ENCODE measurements at places on chromosomes 5 and 9.

DNA sequence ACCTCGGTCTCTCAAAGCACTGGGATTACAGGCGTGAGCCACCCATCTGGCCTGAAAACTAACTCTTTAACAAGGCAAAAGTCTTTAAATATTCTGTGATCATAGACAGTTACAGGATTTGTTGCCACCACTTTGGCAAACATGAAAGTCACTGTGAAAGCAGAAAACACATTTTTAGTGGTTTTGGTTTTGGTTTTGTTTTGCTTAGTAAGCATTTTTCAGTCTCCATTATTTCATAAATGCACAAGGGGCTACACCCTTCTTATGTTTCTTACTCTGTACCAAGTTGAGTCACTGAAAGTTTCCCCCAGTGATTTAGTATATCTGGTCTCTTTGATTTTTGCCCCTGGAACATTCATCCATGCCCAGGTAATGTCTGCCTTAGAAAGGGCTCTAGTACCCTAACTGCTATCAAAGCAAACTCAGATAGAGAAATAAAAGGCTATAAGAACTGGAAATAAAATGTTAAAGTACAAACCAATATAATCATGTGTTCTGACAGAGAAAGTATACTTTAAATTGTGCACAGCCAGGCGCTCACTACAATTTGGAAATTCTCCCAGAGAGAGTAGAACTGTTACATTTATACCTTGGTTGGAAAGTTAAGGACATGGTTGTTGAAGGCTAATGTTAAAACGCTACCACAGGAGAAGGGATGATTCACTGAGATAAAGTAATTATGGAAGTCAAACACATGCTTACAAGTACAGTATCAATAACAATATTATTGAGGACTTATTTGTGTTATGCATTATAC is 1022.5 kb upstream of the DMAC1 start:
- DNase-seq, result no peak

DNA sequence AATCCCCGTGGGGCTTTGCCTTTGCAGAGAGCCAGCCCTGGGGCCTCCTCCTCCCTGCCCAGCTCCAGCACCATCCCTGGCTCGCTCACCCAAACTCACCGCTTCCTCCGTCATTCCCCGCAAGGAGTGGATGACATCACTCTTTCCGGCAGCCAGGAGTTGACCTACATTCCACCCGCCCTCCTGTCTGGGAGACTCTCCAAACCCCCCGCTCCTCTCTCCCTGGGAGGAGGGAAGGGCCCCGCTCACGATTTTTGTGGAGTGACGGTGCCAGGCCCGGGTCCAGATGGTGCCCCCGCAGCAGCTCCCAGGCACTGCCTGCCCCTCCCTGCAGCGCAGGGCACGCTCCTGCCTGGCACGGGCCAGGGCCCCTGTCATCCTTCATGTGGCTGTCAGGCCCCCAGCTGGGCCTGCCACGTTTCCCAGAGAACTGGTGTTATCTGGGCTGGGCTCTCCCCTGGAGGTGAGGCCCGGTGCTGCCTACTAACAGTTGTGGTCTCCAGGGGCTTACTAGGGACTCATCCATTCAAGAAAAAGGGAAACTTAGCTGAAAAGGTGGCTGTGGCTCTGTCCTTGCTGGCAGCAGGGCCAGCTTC is 52.3 kb downstream of the NTNG2 start:
- DNase-seq, result no peak

- no peak for DNase-seq
These were observed 246.9 kb upstream of the GAS1 start for GRCh38 chr9:87193925-87194868.

GRCh38 chr9:78613006-78613405 is 316.1 kb downstream of the PSAT1 start:
- DNase-seq, result no peak

GRCh38 chr5:168153876-168154270 is 137.6 kb upstream of the WWC1 start:
- no peak for DNase-seq

DNA sequence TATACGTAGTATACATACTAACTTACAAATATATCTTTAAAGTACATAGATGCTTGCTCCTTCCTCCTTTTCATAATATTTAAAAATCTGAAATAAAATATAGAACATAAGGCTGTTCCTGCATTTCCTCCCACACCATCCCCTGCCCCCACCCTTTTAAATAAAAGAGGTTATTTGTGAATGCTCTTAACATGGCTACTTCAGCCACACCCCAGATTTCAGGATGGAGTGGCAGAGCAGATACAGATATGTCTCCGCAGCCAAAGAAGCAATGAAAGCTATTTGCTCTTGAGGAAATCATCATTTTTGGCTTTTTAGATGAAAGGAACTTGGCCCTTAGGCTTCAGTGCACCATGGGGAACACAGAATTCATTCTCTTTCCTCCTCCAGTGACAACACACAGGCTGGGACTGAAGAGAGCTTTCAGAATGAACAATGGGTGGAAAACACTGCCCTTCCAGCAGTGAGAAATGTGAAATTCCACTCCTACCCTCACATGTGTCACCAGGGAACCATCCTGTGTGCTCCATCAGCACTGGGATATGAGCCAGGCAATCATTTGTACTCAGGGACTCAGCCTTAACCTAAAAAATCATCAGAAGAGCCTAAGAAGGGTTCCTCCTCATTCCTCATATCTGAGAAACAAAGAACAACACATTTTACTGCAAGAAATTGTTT is 134.3 kb downstream of the PPP2R2B start:
- DNase-seq, result no peak

GRCh38 chr9:4068449-4068848 is 231.4 kb downstream of the GLIS3 start:
- no peak for DNase-seq

DNA sequence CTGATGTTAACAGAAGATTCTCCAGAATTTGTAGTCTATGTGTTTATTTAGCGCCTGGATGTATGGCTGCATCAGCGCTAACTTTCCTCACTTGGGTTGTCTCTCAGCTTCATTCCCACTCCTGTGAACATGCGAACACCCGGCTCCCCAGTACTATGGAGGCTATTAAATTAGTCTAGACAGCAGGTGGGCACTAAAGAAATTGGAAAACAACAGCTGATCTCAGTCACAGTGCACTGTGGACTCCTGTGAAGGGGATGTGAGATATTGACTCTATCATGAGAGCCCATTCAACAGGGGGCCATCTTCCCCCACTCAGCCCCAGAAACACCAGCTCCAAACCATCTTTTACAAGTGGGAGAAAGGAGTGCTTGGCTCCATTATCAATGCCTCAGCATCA is 471.0 kb downstream of the KDM4C start:
- no peak for DNase-seq

DNA sequence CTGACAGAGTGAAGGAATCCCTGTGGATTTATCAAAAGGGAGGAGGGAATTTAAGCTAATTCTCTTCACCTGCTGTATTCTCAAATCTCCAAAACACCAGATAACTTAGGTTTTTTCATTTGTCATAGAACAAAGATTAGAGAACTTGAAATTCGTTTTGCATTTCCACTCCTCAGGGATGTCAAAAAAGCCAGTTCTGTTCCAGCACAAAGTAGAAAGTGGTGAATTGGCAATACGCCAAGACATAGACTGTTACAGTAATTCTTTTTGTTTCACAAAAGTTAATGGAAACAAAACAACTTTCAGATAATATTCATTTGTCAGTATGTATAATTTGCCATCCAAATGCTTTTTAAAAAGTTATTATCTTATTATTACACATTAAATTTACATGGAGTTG is 15.0 kb downstream of the S1PR3 start:
- no peak for DNase-seq

GRCh38 chr5:52758014-52758413 is 29.7 kb upstream of the ITGA1 start:
- no peak for DNase-seq

GRCh38 chr9:83794051-83794450 is 23.5 kb downstream of the GKAP1 start:
- DNase-seq, result no peak

- no peak for DNase-seq
These were observed 35.5 kb downstream of the WDR36 start for GRCh38 chr5:111127453-111128195.

DNA sequence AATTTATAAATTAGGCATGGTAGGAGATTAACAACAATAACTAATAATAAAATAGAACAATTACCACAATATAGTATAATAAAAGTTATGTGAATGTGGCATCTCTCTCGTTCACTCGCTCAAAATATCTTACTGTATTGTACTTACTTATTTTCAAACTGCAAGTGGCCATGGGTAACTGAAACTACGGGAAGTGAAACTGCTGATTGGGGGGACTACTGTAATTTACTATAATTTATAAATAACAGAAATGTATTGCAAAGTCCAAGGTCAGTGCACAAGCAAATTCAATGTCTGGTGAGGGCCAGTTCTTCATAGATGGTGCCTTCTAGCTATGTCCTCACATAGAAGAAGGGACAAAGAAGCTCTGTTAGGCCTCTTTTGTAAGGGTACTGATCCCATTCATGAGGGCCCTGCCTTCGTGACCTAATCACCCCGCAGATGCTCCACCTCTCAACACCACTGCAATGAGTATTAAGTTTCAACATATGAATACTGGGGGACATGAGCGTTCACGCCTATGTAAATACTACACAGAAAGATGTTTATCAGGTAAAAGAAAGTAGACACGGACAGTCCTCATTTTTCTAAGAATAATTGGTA is 39.0 kb downstream of the KCNIP1 start:
- no peak for DNase-seq

DNA sequence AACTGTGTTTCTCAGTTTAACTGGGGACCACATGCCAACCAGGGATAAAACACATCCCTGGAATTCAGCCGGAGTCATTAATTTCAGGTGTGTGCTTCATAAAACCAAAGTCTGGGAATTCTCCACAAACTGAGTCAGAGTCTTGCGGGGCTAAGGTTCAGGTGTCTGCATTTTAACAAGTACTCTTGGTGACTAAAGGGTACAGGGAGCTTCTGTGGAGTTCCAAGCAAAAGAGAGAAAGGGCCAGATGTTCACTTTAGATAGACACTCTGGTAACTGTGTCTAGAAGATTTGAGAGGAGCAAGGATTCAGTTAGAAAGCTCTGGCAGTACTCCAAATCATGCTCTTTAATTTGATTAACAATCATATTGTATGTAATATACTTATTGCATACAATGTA is 4.0 kb downstream of the NADK2 start:
- DNase-seq, result no peak

DNA sequence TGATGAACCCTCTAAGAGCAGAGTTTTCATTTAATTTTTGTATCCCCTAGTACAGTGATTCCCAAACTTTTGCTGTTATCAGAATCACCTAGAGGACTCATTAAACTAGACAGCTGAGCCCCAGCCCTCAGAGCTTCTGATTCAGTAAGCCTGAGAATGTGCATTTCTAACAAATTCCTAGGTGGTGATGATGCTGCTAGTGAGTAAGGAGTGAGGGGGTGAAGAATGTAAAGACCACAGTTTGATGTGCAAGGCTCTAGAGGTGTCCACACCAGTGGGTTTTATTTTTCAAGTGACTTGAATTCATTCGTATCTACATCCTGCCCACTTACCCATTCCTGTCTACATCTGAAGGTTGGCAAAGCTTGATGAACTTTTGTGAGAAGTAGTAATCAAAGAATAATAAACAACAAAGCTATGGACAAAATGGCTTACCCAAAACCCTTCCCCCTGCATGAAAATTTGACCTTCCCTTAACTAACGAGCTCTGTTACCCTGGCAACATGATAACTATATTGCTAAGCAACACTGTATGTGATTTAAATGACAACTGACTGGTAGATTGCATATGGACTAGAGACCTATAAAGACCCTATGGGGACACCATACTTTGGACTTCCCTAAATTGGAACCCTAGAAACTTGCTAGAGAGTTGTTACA is 35.2 kb downstream of the DTWD2 start:
- no peak for DNase-seq

GRCh38 chr9:126822278-126822677 is 17.4 kb downstream of the ZBTB43 start:
- DNase-seq, result no peak

DNA sequence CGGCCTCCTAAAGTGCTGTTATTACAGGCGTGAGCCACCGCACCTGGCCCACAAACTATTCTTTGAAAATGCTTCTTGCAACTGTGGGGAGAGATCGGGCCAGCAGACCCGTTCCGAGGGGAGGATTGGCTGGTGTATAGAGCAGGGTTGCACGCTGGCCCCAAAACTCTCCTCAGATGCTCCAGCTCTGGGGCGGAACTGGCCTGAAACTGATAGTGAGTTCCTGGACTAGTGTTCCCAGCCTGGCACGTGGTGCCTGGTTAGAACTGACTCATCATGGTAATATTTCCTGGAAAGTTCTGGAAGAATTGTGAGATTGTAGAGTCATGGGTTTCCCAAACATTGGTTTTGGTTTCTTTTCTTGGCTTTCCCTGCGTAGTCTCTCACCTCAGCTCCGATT is 120.5 kb downstream of the FBXL7 start:
- no peak for DNase-seq

GRCh38 chr9:93207326-93207814 is 23.4 kb downstream of the WNK2 start:
- no peak for DNase-seq

- DNase-seq, result no peak
These were observed 38.5 kb downstream of the CYSTM1 start for GRCh38 chr5:140213370-140213983.

- DNase-seq, result no peak
These were observed 109.7 kb upstream of the IER5L start for GRCh38 chr9:129287619-129288305.
